ENCODE measurements at places on chromosomes 7 and 10.

GRCh38 chr10:130967161-130967560 is 344.4 kb downstream of the TCERG1L start:
- DNase-seq, result no peak

DNA sequence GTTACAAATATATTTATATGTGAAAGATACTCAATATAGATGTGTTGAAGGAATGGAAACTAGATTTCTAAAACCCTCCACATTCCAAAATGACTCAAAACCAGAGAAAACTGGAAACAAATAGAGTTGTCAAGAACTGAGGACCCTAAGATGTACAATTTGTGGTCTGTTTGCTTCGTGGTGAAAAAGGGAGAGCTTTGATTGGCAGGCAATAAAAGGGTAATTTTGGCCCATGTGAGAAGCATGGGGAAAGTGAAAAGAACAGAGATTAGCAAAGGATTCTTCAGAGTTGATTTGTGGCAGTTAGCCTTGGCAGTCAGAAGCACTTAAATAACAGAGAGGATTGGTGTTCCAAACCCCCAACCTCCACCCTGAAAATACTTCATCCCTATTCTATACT is 37.1 kb upstream of the DKK1 start:
- DNase-seq, result no peak

DNA sequence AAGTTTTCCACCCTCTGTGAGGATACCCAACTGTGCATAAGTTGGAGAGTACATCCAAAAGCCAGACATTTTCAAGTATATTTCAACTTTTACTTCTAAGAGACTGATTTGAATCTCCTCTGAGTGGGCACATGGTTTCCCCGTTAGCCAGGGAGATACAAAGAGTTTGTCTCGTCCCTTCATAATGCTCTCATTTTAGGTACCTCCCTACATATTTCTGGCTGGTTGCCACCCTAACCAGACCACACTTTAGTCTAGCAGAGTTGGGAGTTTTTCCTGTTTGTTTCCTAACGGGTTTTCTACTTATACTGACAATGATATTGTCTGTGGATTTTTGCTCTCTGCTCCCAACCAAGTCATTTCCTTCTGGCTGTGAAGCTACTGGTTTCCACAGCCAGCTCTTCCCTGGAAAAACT is 180.3 kb downstream of the CCDC71L start:
- no peak for DNase-seq

DNA sequence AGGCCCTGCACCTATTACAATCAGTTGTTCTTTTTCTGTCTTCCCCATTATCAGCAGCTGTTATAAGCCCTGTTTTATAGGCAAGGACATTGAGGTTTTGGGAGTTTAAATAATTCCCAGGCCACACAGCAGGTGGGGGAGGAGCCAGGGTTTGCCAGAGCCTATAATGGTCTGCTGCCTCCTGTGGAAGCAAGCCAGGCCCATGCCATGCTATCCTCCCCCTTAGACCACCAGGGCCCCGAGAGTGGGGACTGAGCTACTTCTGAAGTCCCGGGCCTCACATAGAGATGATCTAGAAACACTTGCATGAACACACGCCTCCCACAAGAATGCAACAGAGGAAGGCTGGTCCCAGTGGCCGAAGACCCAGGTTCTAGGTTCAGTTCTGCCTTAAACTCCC is 141.7 kb downstream of the SH3PXD2A start:
- no peak for DNase-seq

DNA sequence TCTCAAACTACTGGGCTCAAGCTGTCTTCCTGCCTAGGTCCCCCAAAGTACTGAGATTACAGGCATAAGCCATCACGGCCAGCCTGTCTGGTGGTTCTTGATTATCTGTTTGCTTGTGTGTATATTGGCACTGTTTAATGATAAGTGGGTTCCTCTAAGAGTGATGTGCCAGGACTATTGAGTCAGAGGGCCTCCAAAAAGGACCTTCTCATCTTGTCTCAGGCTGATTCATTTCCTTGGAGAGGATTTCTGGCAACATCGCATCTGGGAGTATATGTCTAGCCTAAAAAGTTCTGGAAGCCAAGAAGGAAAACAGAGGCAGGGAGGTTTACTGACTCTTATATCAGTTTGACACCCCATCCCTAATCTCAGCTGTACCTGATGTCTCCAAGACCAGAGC is 27.1 kb upstream of the AKAP9 start:
- no peak for DNase-seq

- DNase-seq, result no peak
Measured at GRCh38 chr7:148790131-148790726, 91.5 kb downstream of the CUL1 start.

GRCh38 chr7:1259621-1260243 is 27.1 kb downstream of the UNCX start:
- no peak for DNase-seq

DNA sequence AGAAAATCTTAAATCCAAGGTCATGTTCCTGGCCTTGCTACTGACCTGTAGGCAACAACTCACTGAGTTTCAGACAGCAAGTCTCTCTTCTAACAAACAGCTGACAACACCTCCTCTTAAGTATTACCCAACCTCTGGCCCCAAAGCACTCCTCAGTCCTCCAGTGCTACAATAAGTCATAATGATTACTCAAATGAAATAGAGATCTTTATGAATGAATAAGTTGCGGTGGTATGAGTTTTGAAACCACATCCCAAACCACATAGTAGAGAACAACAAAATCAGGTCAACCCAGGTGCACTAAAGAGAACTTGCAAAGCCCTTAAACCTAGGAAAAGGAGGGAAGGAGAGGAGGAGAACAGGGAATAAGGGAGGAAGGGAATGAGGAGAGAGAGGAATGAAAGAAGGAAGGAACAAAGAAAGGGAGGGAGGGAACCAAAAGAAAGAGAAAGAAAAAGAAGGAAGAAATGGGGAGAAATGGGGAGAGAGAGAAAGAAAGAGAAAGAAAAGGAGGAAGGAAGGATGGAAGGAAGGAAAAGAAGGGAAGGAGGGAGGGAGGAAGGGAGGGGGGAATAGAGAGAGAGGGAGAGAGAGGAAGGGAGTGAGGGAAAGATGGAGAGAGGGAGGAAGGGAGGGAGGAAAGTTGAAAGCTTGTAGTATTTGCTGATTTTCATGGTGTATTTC is 142.8 kb upstream of the CALCR start:
- DNase-seq, result no peak

DNA sequence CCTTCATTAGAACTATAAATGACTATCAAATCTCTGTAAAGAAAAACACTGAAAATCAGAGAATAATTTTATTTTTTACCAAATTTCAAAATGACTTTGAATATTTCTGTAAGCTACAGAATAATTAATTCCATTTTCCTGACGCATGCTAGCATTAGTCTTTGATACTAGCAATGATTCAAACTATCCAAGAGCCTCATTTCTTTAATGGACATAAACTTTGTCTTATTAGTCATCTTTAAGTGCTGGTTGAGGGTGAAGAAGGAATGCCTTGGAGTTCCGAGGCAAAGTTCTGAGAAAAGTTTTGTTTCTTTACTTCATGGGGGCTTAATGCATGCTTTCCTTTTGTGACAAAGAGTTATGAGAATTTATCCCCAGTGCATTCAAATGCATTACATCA is 137.3 kb downstream of the AGMO start:
- no peak for DNase-seq
